Sciatic nerve (tissue), 2 donors: ENCODE measurements at places on chromosomes 12 and 14. TPM values are rescaled to one million over a fixed set of nuclear protein-coding genes. Genes with fewer than 3 reads are reported as not detected.

GRCh38 chr12:268483-268840 is 5.8 kb upstream of the SLC6A13 start:
- no peak for DNase-seq

GRCh38 chr14:100049220-100049619 is 16.0 kb upstream of the EVL start:
- no peak for DNase-seq

DNA sequence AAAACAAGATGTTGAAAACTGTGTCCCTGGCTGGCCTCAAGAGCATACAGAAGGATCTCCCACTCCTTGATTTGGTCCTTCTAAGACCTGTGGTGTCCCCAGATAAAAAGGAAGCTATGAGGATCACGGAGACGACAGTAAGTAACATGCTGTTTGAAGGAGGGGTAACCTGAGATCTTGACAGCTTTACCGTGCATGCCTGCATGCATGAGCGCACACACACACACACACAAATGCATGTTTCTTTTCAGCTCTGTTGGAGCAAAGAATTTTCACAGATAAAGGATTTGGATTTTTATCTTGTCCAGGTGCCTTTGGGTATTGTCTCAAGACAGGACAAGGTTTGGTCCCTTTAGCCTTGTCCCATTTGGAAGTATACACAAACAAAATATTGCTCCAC is 411.6 kb upstream of the CCDC196 start:
- DNase-seq: no peak

- DNase-seq: no peak
These were observed 906 bp downstream of the MARK3 start for GRCh38 chr14:103385929-103386712.

DNA sequence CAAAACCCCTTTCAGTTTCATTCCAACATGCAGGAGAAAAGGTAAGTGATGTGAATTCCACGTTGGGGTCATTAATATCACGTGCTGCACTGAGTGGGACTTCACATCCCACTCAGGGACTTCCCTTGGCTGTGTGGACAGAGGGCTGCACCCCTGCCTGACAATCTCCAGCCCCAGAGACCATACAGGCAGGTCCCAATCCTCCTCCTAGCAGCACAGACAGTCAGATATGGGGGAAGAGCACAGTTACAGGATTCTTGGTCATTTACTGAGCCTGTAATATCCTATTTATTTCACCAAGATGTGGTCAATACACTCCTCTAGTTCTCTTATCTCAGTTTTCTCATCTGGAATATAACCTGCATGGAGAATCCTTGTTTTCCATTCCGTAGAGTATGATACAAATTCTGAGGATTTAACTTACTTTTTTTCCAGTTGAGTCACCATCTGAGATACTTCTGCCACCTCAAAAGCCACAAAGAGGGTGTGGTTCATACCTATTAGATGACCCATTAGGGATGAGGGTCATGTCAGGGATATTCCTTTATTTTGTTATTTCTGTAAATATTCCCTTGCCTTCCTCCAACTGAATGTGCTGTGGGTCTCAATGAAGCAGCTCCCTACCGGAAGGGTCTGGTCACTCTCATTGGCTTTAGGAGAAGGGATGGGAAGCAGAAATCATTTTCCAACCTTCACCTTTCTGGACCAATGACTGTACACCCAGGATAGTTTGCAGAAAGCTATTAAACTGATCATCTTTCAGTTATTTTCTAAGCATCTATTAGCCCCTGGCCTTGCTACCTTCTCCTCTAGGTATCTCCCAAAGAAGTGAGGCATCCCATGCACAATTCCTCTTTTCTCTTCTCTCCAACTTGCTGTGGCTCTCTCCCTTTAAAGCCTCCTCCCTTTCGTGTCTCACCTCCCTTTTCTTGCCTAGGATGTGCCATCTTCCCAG is 43.0 kb upstream of the NTF3 start:
- DNase-seq: no peak

The TAS2R19 gene
- total RNA-seq: 9.3 TPM

GRCh38 chr12:123141615-123142517 is 9.0 kb downstream of the PITPNM2 start:
- peak; percentile 69 for DNase-seq

DNA sequence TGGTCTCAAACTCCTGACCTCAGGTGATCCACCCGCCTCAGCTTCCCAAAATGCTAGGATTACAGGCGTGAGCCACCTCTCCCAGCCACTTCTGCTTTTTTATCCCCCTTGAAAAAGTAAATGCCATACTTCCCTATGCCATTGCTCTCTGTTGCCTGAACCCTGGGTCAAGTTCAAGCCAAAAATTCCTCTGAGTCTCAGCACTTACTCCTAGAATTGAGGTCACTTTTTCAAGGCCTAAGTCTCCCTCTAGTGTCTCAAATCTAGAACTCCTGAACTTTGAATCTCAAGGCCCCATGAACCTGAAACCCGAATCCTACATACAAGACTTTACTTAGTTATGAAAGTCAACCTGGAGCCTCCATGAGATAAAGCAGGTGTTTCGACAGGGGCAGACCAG is 1.4 kb upstream of the APOBEC1 start:
- no peak for DNase-seq

DNA sequence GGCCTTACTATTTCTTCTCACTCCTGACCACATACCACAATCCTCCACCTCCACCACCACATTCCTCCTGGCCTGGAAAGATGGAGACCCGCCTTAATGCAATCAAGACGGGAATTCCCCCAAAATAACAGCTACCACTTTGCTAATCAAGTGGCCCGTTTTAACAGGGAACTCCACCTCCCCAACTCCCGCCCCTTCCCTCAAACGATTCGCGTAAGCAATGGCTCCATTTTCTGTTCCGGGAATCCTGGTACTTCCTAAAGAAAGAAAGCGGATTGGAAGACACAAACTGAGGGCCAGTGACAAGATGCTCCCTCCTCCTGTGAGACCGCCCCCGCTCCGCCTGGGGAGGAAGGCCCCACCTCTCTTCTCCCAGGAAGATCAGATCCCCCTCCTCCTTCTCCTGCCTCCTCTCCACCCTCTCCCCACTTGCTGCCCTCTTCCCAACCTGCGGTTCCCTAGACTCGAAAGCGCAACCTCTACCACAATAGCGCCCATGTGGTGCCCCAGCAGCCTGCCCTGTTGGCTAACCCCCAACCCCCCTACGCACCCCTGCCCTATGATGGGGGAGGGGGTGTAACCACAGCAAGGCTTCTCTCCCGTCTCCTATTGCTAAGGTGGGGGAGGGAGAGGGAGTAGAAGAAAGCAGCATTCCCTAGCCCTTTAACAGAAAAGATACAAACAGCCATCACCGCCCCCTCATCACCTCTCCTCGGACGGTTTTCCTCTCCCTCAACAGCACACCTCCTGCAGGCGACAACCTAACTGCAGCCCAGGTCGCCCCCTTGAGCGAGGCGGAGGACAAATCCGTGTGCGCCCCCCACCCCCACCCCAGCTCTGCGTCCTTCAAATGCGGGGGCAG is 777 bp downstream of the ARF3 start:
- peak; percentile 87 for DNase-seq

- no peak for DNase-seq
These were observed 23.0 kb downstream of the AICDA start for GRCh38 chr12:8589679-8590078.

- DNase-seq: no peak
These were observed 114.5 kb downstream of the RPAP3 start for GRCh38 chr12:47591361-47591791.

- peak; percentile 86 for DNase-seq
These were observed 617.6 kb downstream of the LRFN5 start for GRCh38 chr14:42224053-42224888.
